K562 (cell line): ENCODE measurements at places on chromosomes 7 and 10.

GRCh38 chr7:18458830-18459229 is 36.7 kb upstream of the HDAC9 start:
- no peak for DNase-seq

- DNase-seq, result no peak
Measured at GRCh38 chr7:158030071-158030470, 557.6 kb downstream of the PTPRN2 start.

DNA sequence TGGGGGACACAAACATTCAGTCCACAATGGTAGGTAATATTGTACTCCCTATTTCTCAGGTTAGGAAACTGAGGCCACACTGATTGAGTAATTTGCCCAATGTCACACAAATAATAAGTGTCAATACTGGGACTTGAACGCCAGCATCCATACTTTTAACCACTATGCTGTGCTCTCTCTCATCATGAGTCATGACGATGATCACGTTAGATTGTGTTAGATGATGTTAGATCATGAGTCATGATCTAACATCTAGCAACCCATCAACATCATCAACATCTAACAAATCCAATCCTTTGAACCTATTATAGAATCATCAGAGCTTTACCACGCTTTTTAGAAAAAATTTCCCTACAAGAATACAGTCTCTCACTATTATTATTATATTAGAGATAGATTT is 28.1 kb upstream of the HERPUD2 start:
- DNase-seq, result no peak

- DNase-seq, result no peak
Measured at GRCh38 chr7:36523371-36524101, 133.9 kb downstream of the ANLN start.

- no peak for DNase-seq
Measured at GRCh38 chr10:22334414-22335172, 10.7 kb upstream of the SPAG6 start.

- DNase-seq, result no peak
Measured at GRCh38 chr10:26781797-26782196, 79.0 kb downstream of the ABI1 start.
